ENCODE measurements at places on chromosomes 13 and 19. TPM values are rescaled to one million over a fixed set of nuclear protein-coding genes. Genes with fewer than 3 reads are reported as not detected.

RFX1 gene
- 8.3 TPM for total RNA-seq

UBE2L5 gene
- not detected for total RNA-seq

LSR gene
- total RNA-seq, result 66.6 TPM

JAK3 gene
- total RNA-seq, result 2.0 TPM

ZNF480 gene
- total RNA-seq, result 7.2 TPM

SIGLEC6 gene
- total RNA-seq, result 0.44 TPM

LILRB1 gene
- total RNA-seq, result 1.3 TPM

IGFL3 gene
- total RNA-seq, result not detected

C19orf81 gene
- total RNA-seq, result not detected

WDR87 gene
- total RNA-seq, result not detected

ASPDH gene
- total RNA-seq, result not detected

NPHS1 gene
- not detected for total RNA-seq

POU2F2 gene
- total RNA-seq, result 1.00 TPM

EBI3 gene
- total RNA-seq, result 0.44 TPM

PROZ gene
- total RNA-seq, result not detected

MYO16 gene
- 0.04 TPM for total RNA-seq

FCGBP gene
- 25.7 TPM for total RNA-seq

GPR18 gene
- total RNA-seq, result not detected

KLHL1 gene
- not detected for total RNA-seq

FGF14 gene
- 0.16 TPM for total RNA-seq

ARRDC2 gene
- 6.3 TPM for total RNA-seq

SBK2 gene
- not detected for total RNA-seq

FLT1 gene
- 5.3 TPM for total RNA-seq

SHISA2 gene
- total RNA-seq, result 0.16 TPM

FGF21 gene
- not detected for total RNA-seq

ZNF814 gene
- total RNA-seq, result 6.5 TPM

MAST1 gene
- not detected for total RNA-seq

SSC5D gene
- total RNA-seq, result 0.24 TPM

C19orf18 gene
- 0.48 TPM for total RNA-seq

TMEM59L gene
- total RNA-seq, result 0.28 TPM

KDELR1 gene
- 86.6 TPM for total RNA-seq

ZNF285 gene
- total RNA-seq, result 0.64 TPM

PRODH2 gene
- total RNA-seq, result not detected

CDADC1 gene
- total RNA-seq, result 4.9 TPM

GMIP gene
- 9.4 TPM for total RNA-seq

APOC4 gene
- total RNA-seq, result not detected

EPS8L1 gene
- total RNA-seq, result 199 TPM

CLEC17A gene
- total RNA-seq, result 0.20 TPM

ATP1A3 gene
- 0.32 TPM for total RNA-seq

TICAM1 gene
- total RNA-seq, result 24.4 TPM

ZNF491 gene
- 0.20 TPM for total RNA-seq

CCNE1 gene
- 3.7 TPM for total RNA-seq

ATXN8OS gene
- not detected for total RNA-seq

COX7A1 gene
- total RNA-seq, result 3.5 TPM

SIGLEC9 gene
- 0.48 TPM for total RNA-seq

TNNI3 gene
- not detected for total RNA-seq

KLK15 gene
- not detected for total RNA-seq

CBLC gene
- total RNA-seq, result 36.2 TPM

FAM216B gene
- not detected for total RNA-seq

SYNGR4 gene
- not detected for total RNA-seq

CACNG6 gene
- not detected for total RNA-seq

KLK10 gene
- 225 TPM for total RNA-seq

TMC4 gene
- total RNA-seq, result 36.5 TPM

All from esophagus mucosa (tissue), 1 donor.